Memory B cell (primary cell): ENCODE measurements at places on chromosomes 16 and 17.

DNA sequence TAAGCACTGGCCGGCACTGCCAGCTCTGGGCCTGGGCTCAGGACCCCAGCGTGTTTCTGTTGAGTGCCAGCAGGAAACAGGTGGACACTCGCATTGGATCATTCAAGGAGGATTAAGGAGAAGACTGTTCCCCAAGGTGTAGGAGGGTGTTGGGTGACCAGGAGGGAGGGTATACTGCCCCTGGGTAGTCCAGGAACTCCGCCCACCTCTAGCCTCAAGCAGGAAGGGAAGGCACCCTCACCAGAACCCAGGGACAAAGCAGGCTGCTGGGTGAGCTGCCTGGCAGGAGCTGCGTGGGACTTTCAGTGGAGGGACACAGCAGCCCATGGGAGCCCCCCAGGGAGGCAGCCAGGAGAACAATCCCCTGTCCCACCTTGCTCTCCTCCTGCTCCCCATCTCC is 7.7 kb upstream of the RAB37 start:
- H3K27me3 ChIP-seq: no peaks in the 10 kb centered on the region
- no peak for DNase-seq
- H3K27ac ChIP-seq: no peak overlapping the region
- H3K4me1 ChIP-seq: peaks cover 11% of the 10 kb centered on the region
- H3K4me3 ChIP-seq: no peak overlapping the region

DNA sequence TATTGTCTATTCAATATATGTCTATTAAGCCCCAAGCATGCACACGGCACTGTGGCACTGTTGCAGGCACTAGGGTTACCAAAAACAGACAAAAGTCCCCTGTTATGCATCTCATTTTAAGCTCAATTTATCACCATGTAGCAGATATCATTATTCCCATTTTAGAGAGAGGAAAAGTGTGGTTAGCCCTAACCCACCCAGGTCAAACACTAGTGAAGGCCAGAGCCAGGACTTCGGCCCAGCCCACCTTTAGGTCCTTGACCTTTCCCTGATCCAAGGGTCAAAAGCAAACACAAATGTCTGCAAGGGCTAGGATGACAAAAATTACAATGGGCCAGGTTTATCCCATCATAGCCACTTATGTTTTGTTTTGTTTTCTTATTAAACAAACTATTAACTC is 130.3 kb upstream of the NUDT7 start:
- no peaks in the 10 kb centered on the region for H3K4me1 ChIP-seq
- H3K36me3 ChIP-seq: no peaks in the 10 kb centered on the region
- no peak for DNase-seq
- no peak overlapping the region for H3K27ac ChIP-seq
- no peak overlapping the region for H3K4me3 ChIP-seq
- H3K27me3 ChIP-seq: peaks cover 6% of the 10 kb centered on the region

DNA sequence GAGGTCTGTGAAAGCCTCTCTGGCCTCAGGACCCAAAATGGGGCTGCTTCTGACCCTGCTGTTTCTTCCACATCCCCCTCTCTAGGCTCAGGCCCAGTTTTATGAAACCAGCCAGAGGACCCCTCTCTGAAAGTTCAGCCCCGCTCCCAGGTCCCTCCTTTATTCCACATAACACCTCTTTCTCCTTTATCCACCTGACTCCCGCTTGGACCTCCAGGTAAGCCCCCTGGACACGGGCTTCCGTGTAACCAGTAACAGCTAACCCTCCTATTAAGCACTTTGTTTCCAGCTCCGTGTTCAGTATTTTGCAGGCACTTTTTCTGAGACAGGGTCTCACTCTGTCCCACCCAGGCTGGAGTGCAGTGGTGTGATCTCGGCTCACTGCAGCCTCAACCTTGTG is 37.4 kb downstream of the PSME3IP1 start:
- peaks cover 12% of the 10 kb centered on the region for H3K36me3 ChIP-seq
- H3K4me3 ChIP-seq: no peak overlapping the region
- H3K27ac ChIP-seq: no peak overlapping the region

GRCh38 chr16:56547120-56547948 is 17.5 kb upstream of the MT4 start:
- H3K27ac ChIP-seq: no peak overlapping the region
- H3K4me3 ChIP-seq: no peak overlapping the region
- H3K4me1 ChIP-seq: peaks cover 7% of the 10 kb centered on the region
- peaks cover 7% of the 10 kb centered on the region for H3K27me3 ChIP-seq

GRCh38 chr17:16275024-16275423 is 58.0 kb downstream of the PIGL start:
- no peak overlapping the region for H3K4me3 ChIP-seq
- peaks cover 9% of the 10 kb centered on the region for H3K4me1 ChIP-seq
- DNase-seq: no peak
- no peaks in the 10 kb centered on the region for H3K27me3 ChIP-seq
- H3K36me3 ChIP-seq: peaks cover 23% of the 10 kb centered on the region

DNA sequence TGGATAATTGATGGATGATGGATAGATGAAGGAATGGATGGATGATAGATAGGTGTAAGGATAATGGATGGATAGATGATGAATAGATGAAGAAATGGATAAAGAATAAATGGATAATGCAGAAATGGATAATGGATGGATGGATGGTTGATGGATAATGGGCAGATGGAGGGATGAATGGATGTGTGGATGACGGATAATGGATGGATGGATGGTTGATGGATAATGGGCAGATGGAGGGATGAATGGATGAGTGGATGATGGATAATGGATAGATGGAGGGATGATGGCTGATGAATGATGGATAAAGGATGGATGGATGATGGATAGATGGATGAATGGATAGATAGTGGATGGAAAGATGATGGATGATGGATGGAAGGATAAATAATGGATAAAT is 239.2 kb downstream of the KATNIP start:
- no peaks in the 10 kb centered on the region for H3K4me1 ChIP-seq

DNA sequence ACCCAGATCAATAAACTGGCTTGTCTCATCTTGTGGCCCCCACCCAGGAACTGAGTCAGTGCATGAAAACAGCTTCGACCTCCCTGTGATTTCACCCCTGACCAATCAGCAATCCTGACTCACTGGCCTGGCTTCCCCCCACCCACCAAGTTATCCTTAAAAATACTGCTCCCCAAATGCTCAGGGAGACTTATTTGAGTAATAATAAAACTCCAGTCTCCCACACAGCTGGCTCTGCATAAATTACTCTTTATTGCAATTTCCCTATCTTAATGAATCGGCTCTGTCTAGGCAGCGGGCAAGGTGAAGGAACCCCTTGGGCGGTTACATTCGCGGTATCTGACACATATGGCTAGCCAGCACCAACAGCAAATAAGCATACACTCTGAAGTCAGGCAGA is 9.8 kb upstream of the RABEP1 start:
- H3K36me3 ChIP-seq: peaks cover 1% of the 10 kb centered on the region
- no peak overlapping the region for H3K4me3 ChIP-seq
- H3K27ac ChIP-seq: no peak overlapping the region
- no peaks in the 10 kb centered on the region for H3K4me1 ChIP-seq
- no peaks in the 10 kb centered on the region for H3K27me3 ChIP-seq
- DNase-seq: no peak

- peak overlapping the region; percentile 79 for H3K27ac ChIP-seq
- H3K36me3 ChIP-seq: peaks cover 27% of the 10 kb centered on the region
- DNase-seq: no peak
- H3K27me3 ChIP-seq: no peaks in the 10 kb centered on the region
- peaks cover 24% of the 10 kb centered on the region for H3K4me1 ChIP-seq
Observed at GRCh38 chr17:29732613-29733012, 109.9 kb upstream of the CORO6 start.

GRCh38 chr16:89484041-89484501 is 6.3 kb downstream of the ANKRD11 start:
- DNase-seq: no peak
- peaks cover 14% of the 10 kb centered on the region for H3K36me3 ChIP-seq
- H3K4me1 ChIP-seq: peaks cover 58% of the 10 kb centered on the region
- no peaks in the 10 kb centered on the region for H3K27me3 ChIP-seq
- H3K4me3 ChIP-seq: peak overlapping the region; percentile 61

GRCh38 chr17:49741009-49741691 is 22.8 kb downstream of the FAM117A start:
- peaks cover 67% of the 10 kb centered on the region for H3K4me1 ChIP-seq
- no peak for DNase-seq
- peaks cover 21% of the 10 kb centered on the region for H3K36me3 ChIP-seq
- peak overlapping the region; percentile 100 for H3K27ac ChIP-seq
- H3K4me3 ChIP-seq: peak overlapping the region; percentile 85

DNA sequence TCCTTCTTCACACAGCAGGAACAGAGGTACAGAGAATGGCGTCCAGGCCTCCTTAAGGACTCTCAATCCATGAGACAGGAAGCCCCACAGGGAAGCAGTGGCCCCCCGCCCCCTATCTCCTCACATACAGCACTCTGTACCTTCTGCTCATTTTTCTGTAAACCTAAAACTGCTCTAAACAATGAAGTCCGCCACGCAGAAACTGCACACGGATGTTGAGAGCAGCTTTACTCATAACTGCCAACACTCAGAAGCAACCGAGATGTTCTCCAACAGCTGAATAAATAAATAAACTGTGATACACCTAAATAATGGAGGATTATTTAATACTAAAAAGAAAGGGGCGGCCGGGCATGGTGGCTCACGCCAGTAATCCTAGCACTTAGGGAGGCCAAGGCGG is 9.9 kb downstream of the TBC1D16 start:
- no peaks in the 10 kb centered on the region for H3K36me3 ChIP-seq
- no peaks in the 10 kb centered on the region for H3K4me1 ChIP-seq
- no peaks in the 10 kb centered on the region for H3K27me3 ChIP-seq
- no peak for DNase-seq

GRCh38 chr16:29710227-29711219 is 31.5 kb downstream of the QPRT start:
- H3K4me1 ChIP-seq: peaks cover 14% of the 10 kb centered on the region
- DNase-seq: peak; percentile 60
- no peaks in the 10 kb centered on the region for H3K36me3 ChIP-seq
- H3K27me3 ChIP-seq: peaks cover 3% of the 10 kb centered on the region

- peaks cover 18% of the 10 kb centered on the region for H3K36me3 ChIP-seq
- peaks cover 7% of the 10 kb centered on the region for H3K4me1 ChIP-seq
- no peak overlapping the region for H3K27ac ChIP-seq
- H3K27me3 ChIP-seq: no peaks in the 10 kb centered on the region
- H3K4me3 ChIP-seq: no peak overlapping the region
Observed at GRCh38 chr16:53893731-53894435, 189.9 kb downstream of the FTO start.

GRCh38 chr16:84592718-84593117 is 25.2 kb downstream of the COTL1 start:
- H3K27me3 ChIP-seq: no peaks in the 10 kb centered on the region
- no peak for DNase-seq
- peaks cover 44% of the 10 kb centered on the region for H3K4me1 ChIP-seq
- peaks cover 37% of the 10 kb centered on the region for H3K36me3 ChIP-seq
- peak overlapping the region; percentile 99 for H3K27ac ChIP-seq

DNA sequence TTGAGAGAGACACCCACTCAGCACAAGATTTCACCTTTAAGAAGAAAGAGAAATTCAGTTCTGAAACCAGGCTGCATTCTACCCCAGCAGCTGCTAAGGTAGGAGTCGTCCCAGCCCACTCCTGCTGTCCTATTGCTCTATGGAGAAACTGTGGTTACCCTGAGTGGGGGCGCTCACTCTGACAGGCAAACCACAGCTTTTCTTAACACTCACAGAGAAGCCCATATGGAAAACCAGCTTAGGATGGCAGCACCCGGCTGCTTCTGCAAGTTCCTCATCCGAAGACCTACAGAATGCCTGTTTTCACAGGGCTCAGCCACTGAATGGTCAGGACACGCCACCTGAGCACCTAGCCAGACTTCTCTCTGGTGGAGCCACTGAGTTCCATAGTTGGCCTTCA is 7.5 kb downstream of the ATP5PD start:
- H3K4me3 ChIP-seq: no peak overlapping the region
- H3K27me3 ChIP-seq: no peaks in the 10 kb centered on the region
- peaks cover 18% of the 10 kb centered on the region for H3K36me3 ChIP-seq
- H3K27ac ChIP-seq: no peak overlapping the region

DNA sequence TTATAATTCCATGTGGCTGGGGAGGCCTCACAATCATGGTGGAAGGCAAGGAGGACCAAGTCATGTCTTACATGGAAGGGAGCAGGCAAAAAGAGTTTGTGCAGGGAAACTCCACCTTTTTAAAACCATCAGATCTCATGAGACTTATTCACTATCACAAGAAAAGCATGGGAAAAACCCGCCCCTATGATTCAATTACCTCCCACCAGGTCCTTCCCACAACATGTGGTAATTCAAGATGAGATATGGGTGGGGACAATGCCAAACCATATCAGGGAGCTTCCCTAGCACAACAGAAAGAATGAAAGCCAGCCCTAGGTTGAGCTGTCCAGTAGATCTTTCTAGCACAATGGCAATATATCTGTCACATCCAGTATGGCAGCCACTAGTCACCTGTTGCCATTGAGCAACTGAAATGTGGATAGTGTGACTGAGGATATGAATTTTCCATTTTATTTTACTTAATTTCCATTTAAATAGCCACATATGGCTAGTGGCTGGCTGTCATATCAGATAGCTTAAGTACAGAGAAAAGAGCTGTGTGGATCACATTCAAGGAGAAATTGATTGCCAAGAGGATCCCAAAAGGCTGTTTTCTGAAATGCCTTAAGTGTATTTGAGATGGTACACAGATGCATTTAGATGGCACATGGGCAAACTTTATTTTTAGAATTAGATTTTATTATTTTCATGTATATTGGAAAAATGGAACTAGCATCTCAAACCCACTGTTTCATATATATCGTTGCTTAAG is 273.0 kb downstream of the GRIN2A start:
- no peaks in the 10 kb centered on the region for H3K36me3 ChIP-seq
- no peak overlapping the region for H3K27ac ChIP-seq
- peaks cover 10% of the 10 kb centered on the region for H3K27me3 ChIP-seq
- no peak for DNase-seq
- H3K4me1 ChIP-seq: no peaks in the 10 kb centered on the region

GRCh38 chr16:77277141-77277540 is 77.9 kb downstream of the SYCE1L start:
- H3K27me3 ChIP-seq: peaks cover 2% of the 10 kb centered on the region
- no peaks in the 10 kb centered on the region for H3K36me3 ChIP-seq
- DNase-seq: no peak
- no peak overlapping the region for H3K4me3 ChIP-seq

GRCh38 chr16:54928411-54929089 is 2.1 kb upstream of the IRX5 start:
- H3K4me3 ChIP-seq: peak overlapping the region; percentile 82
- peaks cover 28% of the 10 kb centered on the region for H3K27me3 ChIP-seq
- DNase-seq: no peak
- peaks cover 19% of the 10 kb centered on the region for H3K4me1 ChIP-seq

DNA sequence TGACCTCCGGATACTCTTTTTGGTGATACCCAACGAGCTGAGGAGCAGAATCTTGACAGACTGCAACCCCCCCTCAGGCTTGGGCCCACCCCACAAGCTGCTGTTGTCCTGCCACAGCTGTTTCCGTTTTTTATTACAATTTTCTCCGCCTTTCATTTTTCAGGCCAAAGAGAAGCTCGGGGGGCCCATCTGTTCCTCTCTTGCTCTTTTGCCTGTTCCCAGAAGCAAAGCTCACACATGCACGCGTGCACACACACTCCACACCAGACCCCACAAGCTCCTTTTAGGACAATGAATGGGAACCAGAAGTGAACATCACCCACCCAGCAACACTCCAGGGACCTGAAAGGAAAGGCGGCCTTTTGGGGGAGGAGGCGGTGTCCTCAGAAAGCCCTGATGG is 16.3 kb downstream of the SOX9 start:
- H3K4me3 ChIP-seq: no peak overlapping the region
- H3K27me3 ChIP-seq: peaks cover 4% of the 10 kb centered on the region
- no peak overlapping the region for H3K27ac ChIP-seq
- no peaks in the 10 kb centered on the region for H3K36me3 ChIP-seq
- no peak for DNase-seq
